ENCODE measurements at places on chromosomes 11 and 22.

- DNase-seq: no peak
Observed at GRCh38 chr11:13702071-13702470, 33.6 kb downstream of the FAR1 start.

- no peak for DNase-seq
Observed at GRCh38 chr22:42116848-42117424, 13.7 kb downstream of the CYP2D6 start.

DNA sequence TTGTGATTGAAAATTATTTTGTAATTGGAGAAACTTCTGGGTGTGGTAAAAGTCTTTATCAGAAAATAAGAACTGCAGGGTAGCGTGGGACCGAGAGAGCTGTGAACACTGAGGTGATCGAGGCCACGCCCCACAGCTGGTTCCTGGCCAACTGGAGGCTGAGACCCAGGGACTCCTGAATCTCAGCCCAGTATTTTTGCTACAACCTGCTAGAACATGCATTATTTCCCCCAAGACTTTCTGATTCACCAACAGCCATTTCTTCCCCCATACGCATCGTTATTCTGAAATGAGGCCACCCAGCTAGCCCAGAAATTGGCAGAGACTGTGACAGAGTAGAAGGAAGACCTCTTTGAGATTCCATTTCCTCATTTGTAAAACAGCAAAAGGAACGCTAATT, 3.4 kb upstream of the FGF19 start:
- no peak for DNase-seq

DNA sequence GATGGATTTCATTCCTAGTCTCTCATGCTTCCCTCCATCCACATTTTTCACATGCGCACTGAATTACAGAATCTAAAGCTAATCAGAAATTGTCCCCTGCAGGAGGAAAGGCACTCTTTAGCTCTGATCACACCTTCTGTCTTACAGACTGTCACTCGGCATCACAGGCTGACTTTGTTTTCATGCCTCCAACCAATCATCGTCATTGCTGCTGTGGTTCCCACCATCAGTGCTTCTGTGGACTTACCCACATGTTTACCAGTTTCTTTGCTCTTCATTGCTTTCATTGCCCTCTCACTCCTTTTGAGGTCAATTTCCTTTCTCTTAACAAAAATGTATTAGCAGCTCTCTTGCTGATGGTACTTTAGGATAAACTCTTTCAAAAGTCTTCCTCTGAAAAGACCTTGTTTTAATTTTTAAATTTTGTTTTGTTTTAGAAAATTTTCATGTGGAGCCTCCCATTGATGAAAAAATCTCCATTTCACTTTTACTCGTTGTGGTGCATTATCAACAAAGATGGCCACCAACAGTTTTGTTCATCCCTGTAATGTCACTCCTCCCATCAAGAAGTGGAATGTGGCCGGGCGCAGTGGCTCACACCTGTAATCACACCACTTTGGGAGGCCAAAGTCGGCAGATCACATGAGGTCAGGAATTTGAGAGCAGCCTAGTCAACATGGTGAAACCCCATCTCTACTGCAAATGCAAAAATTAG, 20.2 kb upstream of the TREH start:
- no peak for DNase-seq

GRCh38 chr11:1009991-1010390, 26.5 kb downstream of the MUC6 start:
- DNase-seq: no peak

GRCh38 chr11:19951558-19952115, 208.6 kb downstream of the DBX1 start:
- DNase-seq: no peak

DNA sequence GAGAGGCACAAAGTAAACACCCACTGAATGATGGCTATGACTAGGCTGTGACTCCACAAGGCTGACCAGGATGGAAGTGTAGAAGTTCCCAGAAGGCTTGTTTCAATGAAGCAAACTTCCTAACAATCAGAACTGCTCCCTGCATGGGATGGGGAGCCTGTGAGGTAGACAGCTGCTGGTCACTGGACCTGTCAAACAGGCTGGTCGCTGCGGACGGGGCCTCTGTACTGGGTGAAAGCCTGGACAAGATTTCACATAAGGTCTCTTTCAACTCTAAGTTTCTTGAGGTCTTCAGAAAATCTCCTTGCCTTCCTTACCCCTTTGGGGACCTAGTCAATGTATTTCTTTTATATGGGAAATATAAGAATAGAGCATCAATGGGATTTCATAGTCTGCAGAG, 438.2 kb downstream of the BUD13 start:
- DNase-seq: peak; percentile 61

DNA sequence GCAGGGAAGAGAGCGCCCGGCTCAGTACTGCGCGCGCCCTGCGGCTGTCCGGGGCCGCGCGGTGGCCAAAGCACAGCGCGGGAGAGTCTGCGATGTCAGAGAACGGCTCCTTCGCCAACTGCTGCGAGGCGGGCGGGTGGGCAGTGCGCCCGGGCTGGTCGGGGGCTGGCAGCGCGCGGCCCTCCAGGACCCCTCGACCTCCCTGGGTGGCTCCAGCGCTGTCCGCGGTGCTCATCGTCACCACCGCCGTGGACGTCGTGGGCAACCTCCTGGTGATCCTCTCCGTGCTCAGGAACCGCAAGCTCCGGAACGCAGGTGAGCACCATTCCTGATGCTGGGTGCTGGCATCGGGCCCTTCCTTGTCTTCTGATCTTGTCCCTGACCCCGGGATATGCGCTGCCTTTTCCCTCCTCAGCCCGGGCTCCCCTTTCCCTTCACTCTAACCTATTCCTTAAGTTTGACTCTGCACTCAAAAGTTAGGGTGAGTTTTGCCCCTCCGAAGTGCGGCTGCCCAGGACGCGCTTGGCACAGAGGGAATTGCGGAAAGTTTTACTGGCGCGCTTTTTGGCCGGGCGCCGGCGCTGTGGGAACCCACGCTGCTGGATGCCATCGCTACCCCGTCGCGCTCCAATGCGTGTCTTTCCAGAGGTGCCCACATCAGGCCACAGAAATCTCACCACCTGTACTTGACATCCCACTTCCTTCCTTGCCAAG, at the start of gene MTNR1B:
Gene MTNR1B, plus strand, starts transcription at position 18 of the 714 bp plus-strand sequence. Its CDS starts 75 bp downstream, at position 93.
- no peak for DNase-seq

GRCh38 chr11:96538104-96538503, 148.3 kb downstream of the JRKL start:
- DNase-seq: no peak

- DNase-seq: no peak
Observed at GRCh38 chr11:1392111-1392510, 2.4 kb downstream of the BRSK2 start.

GRCh38 chr11:93972790-93973189, 48.4 kb upstream of the HEPHL1 start:
- no peak for DNase-seq

- DNase-seq: no peak
Observed at GRCh38 chr11:116376547-116376946, 396.2 kb downstream of the BUD13 start.

- DNase-seq: no peak
Observed at GRCh38 chr11:84136926-84137325, 850.8 kb upstream of the CCDC90B start.

- no peak for DNase-seq
Observed at GRCh38 chr11:70251659-70252321, 18.7 kb upstream of the PPFIA1 start.

DNA sequence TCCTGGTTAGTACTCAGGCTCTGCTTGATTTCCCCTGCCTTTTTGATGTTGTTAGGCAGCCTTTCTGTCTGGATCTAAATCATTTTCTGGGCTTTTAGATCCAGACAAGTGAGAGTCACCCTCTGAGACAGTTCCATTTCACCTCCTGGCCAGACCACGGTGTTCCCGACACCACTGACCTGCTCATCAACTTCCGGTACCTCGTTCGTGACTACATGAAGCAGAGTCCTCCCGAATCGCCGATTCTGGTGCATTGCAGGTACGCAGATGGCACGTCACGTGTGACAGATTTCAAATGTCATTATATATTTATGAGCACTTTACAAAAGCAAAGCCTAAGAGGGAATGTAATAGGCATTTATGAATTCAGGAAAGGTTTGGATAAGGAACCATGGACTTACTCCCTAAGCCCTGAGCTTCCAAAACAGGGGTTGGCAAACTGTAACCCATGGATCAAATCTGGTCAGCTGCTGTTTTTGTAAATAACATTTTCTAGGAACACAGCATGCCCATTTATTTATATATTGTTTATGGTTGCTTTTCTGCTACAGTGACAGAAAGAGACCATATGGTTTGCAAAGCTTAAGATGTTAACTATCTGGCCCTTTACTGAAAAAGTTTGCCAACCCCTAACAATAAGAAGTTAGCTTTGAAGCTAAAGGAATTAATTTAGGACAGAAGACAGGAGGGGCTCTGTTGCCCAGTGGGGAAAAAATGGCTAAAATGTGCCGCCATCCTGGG, 53.1 kb upstream of the OR4B1 start:
- DNase-seq: no peak

DNA sequence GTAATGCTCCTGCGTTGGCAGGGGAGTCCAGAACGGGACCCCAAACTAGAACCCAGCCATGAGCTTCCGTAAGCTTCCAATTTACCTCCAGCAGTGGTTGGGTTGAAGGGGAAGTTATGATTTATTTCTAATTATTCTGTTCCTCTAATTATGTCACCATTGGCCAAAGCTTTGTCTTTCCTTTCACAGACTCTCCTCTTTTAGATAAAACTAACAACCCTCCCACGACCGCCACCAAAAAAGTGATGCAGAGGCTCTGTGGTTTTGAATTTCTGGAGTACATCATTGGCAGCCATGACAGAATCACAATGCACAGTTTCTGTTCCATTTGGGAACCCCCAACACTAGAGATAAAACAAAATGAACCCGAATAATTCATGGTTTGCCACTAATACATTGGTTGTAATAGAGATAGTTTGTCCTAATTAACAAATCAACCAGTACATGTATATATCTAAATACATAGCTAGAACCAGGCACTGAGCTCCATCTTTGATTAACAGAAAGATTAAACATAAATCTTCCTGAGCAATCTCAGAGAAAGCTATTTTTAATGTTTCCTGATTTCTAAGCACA, 64.3 kb downstream of the ETS1 start:
- DNase-seq: no peak

GRCh38 chr11:46222490-46223251, 54.8 kb upstream of the CREB3L1 start:
- DNase-seq: no peak

GRCh38 chr11:28674433-28675103, 566.4 kb downstream of the METTL15 start:
- DNase-seq: no peak

DNA sequence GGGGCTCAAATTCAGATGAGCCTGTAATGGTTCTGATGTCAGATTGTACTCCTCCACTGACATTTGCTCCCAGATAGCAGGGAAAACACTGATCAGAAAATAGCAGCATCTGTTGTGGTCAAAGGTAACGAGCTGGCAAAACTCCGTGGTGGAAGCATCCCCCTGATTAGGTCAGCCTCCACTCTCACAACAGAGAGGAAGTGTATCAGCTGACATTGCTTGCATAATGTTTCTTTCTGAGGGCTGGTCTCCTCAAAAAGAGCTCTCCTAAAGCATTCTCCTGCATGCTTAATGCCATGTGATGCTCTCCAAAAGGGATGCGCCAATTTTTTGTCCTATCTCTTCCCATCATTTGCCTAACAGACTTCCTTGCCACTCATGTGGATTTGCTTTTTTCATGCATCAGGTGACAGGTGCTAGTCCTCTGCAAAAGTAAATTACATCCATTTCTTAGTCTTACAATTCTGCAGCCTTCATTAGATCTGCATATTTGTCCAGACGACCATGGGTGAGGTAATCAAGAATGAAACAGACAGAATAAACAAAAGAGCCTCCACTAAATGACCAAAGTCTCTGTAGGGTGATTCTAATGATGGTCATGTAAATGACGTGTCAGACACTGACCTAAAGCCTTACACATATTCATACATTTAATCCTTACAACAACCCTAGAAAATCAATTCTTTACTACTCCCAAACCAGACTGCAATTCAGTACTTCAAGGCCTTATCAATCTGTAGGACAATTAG, 6.4 kb upstream of the TENM4 start:
- no peak for DNase-seq

DNA sequence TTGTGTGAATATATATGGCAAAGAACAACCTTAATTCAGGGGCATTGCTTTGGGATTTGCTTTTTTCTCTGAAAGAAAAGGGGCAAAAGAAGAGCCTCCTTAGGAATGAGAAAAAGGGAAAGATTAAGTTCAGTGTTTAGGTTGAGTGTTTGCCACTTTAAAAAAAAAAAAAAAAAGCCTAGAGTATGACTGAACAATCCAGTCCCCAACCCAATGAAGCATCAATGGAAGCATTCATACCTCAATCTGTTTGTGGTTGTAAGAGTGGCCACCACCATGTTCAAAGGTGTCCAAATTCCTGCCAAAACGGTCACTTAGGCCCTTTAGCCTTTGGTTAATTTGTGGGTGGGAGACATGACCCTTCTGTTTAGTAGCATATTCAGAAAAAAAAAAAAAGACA, 260.6 kb downstream of the SOX6 start:
- no peak for DNase-seq

GRCh38 chr11:107859459-107860239, 1.1 kb upstream of the SLC35F2 start:
- DNase-seq: peak; percentile 90

GRCh38 chr22:23062616-23063538, 7.4 kb upstream of the GNAZ start:
- no peak for DNase-seq

GRCh38 chr11:32434356-32435151, 785 bp downstream of the WT1 start:
- no peak for DNase-seq

DNA sequence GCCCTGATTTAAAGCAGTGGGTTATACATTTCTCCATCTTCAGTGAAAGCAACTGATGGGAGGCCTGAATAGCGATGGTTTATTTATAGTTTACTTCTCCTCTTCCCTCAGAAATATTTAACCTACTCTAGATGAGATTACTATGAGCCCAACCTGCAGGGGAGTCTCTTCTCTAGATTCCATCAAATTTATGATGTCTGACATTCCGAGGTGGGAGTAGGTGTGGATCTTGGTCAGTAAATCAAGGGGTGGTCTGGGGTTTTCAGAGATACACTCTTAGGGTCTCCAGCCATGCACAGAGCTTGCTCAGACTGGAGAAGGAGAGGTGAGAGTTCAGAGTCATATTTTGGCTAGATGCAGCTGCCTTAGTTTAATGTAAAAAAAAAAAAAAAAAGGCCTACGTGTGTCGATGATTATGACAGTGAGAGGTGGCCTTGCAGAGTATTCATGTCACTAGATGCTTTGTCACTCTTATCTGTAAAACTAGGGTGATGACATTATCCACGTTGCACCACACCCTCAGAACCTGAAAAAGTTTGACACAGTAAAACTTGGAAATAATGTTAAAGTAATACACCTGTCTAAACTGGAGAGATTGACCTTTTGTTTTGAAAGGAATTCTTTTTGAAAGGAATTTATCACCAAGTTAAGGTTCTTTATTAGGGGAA, 81.2 kb downstream of the EXT2 start:
- DNase-seq: no peak

GRCh38 chr22:17980638-17981051, 43.7 kb downstream of the MICAL3 start:
- DNase-seq: peak; percentile 40

DNA sequence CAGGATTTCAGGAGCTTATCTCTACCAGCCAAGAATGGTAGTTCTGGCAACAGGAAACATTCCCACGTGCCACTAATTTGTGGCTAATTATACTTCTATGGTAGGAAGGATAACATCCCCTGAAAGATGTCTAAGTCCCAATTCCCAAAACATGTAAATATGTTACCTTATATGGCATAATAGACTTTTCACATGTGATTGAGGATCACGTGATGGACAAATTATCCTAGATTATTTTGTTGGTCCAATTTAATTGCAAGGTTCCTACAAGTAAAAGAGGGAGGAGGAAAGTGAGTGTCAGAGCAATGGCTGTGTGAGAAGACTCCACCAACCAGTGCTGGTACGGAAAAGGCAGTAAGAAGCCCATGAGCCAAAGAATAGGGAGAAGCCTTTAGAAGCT, 9.9 kb upstream of the MSANTD4 start:
- DNase-seq: no peak

All from lower leg skin (tissue), 4 donors.